ENCODE measurements at places on chromosomes 6 and 20.

DNA sequence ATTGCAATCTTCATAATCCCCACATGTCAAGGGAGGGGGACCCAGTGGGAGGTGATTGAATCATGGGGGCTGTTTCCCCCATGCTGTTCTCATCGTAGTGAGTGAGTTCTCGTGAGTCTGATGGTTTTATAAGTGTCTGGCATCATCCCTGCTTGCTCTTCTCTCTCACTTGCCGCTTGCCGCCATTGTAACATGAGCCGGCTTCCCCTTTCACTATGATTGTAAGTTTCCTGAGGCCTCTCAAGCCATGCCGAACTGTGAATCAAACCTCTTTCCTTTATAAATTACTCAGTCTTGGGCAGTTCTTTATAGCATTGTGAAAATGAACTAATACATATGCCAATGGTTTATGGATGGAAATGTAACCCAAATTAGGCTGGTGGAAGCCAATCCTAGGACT is 109.4 kb upstream of the AKAP12 start:
- no peak for DNase-seq

GRCh38 chr20:62961310-62961783 is 8.8 kb downstream of the SLC17A9 start:
- no peak for DNase-seq

- DNase-seq = no peak
Measured at GRCh38 chr6:138555421-138555988, 56.2 kb upstream of the NHSL1 start.

DNA sequence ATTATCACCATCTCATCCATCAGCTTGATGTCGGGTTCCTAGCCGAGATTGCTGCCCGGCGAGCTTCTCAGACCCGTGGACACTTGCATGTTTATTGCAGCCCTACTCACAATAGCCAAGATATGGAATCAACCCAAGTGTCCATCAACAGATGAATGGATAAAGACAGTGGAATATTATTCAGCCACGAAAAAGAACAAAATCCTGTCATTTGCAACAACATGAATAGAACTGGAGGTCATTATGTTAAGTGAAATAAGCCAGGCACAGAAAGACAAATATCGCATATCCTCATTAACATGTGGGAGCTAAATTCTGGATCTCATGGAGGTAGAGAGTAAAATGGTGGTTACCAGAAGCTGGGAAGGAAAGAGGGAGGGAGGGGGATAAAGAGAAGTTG is 49.1 kb upstream of the SLC2A12 start:
- DNase-seq = no peak

DNA sequence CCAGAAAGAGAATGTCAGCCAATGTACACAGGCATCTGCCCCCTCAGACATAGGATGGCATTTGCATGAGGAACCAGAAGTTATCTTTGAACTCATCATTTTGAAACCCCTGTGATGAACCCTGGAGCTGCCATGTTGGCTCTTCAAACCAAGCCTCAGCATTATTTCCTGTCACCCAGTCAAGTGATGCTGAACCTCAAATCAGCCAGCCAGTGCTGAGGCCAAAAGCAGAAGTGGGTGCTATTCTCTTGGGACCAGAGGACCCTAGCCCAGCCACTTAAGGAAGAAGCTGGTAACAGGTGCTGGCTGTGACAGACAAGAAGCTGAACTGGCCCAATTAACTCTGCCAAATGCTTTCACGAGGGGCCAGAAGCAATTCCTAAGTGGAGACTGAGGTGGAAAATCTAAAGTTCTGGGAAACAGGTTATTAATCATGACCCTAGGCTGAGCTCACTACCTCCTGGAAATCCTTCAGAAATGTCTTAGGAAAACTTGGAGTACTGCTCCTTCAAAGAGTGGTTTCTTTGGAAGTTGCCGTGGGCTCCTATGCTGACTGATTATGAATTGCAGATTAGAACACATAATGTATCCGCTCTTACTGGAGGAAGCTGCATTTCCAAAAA is 4.0 kb downstream of the PKIG start:
- no peak for DNase-seq

- DNase-seq = no peak
Measured at GRCh38 chr20:23609486-23610109, 3.9 kb upstream of the CST9 start.

- DNase-seq = no peak
Measured at GRCh38 chr6:64249115-64249514, 613.5 kb downstream of the PHF3 start.

- DNase-seq = no peak
Measured at GRCh38 chr6:108497883-108498282, 62.8 kb upstream of the FOXO3 start.

DNA sequence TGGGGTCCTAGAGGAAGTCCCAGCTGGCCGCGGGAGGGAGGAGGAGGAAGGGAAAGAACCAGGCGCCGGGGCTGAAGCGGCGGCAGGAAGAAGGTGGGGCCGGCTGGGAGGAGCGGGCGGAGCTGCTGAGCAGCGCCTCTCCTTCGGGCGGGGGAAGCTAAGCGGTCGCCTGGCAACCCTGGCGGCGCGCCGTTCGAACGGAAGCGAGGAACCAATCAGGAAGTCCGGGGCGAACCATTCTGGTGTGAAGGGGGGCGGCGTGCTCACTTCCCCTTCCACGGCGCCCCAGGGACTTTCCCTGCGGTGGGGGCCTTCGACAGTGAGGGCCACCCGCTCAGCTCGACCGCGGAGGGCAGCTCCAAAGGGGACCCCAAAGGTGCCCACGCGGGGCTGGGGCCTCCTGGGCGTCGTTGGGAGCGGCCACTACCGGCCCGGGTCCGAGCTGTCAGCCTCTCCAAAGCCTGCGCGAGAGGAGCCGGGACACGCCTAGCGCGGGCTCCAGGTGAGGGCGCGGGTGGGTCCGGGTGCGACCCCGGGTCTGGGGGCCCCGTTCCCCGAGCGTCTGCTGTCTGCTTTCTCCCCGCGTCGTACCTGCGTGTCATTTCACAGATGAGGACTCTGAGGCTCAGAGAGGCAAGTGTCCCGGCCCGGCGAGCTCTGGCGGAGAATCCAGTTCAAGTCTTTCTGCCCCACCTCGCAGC is at the start of gene FAM110A:
TSS of gene FAM110A (plus strand) at position 266 of the 701 bp plus-strand sequence. CDS start 11,090 bp downstream, outside the sequence.
- DNase-seq = peak; percentile 95

GRCh38 chr6:46062991-46063390 is 47.3 kb upstream of the CLIC5 start:
- no peak for DNase-seq

- no peak for DNase-seq
Measured at GRCh38 chr6:109428889-109429477, 11.4 kb downstream of the PPIL6 start.

GRCh38 chr6:90720404-90720803 is 133.5 kb upstream of the MAP3K7 start:
- no peak for DNase-seq

GRCh38 chr6:133306931-133307330 is 65.8 kb downstream of the EYA4 start:
- no peak for DNase-seq

- DNase-seq = peak; percentile 53
Measured at GRCh38 chr20:46023999-46024398, 5.0 kb upstream of the SLC12A5 start.

- no peak for DNase-seq
Measured at GRCh38 chr20:61998343-61999121, 67.1 kb downstream of the TAF4 start.

DNA sequence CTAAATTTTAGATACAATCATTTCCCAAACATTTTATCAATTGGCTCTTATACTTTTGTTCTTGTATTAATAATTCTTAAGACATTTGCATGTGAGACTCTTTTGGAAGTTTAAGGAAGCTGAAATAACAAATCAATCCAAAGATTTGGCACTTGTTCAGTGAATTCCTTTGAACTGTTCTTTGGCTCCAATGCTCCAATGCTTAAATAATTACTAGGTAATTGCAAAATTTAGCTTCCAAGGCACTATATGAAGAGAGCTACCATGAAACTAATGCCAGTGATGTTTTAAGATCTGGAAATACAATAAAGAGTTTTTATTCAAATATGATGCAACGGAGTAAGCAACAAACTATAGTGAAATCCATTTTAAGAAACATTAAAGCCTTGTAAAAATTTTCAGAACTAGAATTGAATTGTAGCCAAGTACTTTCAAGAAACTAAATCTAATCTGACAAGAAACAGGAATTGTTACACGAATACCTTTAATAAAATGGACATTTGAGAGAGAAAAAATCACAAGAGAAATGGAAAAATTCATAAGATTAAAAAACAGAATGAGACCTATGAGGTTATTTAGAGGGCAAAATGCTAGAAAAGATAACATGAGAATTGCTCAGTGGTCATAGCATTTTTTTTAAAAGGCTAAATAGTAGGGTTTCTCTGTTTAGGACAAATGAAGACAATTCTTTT is 43.6 kb upstream of the SMLR1 start:
- DNase-seq = no peak

DNA sequence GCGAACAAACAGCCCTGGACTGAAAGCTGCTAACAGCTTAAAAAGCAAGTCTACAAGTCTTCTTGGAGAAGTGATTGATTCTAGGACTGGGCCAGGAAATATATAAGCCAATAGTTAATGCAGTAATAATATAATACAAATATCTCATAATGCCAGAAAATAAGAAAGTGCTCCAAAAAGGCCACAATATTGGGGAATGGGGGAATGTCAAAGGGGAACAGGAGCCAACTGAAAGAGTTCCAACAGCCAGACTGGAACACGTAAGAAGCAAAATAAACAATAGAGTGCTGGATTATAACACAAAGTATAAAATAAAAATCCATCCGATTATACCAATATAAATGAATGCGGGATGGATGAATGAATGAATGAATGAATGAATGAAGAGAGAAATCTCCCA is 295.8 kb downstream of the NRN1 start:
- DNase-seq = no peak

DNA sequence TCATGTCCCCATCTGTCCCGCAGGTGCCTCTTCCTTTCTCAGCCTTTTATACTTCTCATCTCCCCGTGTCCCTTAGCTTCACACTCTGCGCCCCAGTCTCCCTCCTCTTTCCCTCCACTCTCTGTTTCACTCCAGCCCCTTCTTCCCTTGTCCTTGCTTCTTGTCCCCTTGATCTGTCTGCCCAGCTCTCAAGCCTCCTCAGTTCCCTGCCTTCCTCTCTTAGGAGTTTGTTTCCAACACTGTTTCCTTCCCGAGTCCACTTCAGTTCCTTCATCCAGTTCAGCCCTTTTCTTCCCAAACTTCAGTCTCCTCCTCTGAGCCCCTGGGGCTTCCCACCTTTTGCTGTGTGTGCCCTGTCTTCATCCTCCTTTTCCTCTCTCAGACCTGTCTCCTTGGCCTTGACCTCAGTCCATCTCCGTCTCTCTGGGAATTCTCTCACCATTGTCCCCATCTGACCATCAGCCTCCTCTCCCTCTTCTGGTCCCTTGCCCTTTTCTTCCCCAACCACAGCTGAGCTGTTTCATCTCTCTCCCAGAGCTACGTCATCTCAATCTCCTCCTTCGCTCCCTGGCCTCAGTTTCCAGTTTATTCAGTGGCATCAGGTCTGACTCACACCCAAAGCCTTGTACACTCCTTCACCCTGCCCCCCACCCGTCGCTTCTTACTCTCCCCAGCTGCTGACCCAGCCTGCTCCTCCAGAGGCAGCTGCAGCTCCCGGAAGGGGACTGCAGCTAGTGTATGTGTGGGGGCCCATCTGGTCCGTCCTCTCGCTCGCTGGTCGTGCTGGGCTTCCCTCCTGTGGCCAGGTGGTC is 2.7 kb upstream of the DDR1 start:
- DNase-seq = no peak

GRCh38 chr20:11032611-11033010 is 358.8 kb upstream of the JAG1 start:
- no peak for DNase-seq

DNA sequence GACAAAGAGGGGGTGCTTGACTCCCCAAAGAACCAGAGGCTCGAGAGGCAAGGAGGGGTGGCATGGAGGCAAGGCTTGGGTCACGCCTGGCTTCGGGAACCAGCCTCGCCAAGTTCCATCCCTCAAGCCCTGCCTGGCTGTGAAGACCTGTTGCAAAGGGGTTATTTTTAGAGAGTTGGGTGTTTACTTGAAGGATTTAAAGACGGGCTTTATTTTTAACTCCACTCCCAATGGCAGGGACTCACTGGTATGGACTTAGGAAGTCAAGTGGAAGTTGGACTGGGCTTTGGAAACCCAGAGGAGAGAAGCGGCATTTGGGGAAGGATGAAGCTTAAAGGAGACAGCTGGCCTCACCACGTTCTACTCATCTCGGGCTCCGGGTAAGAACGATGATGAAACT is 43.1 kb downstream of the JPH2 start:
- no peak for DNase-seq

GRCh38 chr6:152273002-152273401 is 364.2 kb downstream of the SYNE1 start:
- no peak for DNase-seq

DNA sequence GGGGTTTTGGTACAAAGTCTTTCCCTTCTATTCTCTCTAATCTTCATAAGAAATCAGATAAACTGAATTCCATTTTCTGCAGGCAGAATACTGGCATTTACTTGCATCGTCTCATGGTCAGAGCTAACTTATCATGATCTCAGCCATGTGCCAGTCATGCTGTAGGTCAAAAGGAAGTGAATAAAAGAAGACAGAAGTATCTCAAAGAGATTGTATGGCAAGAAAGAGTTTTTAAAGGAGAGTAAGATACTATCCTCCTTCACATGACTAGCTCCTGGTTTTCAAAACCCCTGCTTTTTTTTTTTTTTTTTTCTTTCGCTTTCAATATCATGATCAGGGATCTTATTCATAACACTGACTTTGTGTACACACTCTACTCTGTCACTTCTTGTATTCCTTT is 398.3 kb downstream of the C6orf118 start:
- no peak for DNase-seq

DNA sequence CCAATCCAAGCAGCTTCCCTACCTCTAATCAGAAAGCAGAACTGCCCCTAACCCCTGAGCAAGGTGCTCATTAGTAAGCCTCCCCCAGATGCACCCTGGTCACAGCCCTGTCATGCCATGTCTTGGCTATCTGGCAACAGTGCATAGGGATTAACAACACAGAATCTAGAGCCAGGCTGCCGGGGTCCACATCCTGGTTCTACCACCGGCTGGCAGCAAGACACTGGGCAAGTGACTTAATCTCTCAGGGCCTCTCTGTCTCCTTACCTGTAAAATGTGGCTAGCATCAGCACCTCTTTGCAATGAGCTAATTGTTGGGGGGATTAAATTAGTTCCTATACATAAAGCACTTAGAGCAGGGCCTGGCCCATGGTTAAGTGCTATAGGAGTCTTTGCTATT is 68.1 kb downstream of the CPNE5 start:
- no peak for DNase-seq

DNA sequence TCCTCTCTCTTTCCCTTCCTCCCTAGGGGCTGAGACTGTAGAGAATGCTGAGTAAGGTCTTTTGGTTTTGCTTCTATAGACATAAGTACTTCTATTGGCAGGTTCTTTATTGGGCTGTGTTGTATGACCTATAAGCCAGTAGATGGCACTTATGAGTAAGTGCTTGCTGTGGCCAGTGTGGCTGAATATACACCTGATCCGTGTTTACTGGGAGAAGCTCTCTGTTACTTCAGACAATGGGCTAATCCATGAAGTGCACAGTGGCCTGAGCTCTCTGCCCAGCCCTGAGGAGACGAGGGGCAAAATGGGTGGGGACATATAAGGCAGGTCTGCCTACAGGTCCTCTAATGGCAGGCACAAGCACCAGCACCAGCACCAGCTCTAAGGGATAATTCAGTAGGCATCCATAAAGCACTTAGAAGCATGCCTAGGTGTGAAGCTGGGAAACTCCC is 610.3 kb downstream of the RNF144B start:
- DNase-seq = peak; percentile 19

Measured in H54 (cell line).